ENCODE measurements at places on chromosomes 1 and 21.

DNA sequence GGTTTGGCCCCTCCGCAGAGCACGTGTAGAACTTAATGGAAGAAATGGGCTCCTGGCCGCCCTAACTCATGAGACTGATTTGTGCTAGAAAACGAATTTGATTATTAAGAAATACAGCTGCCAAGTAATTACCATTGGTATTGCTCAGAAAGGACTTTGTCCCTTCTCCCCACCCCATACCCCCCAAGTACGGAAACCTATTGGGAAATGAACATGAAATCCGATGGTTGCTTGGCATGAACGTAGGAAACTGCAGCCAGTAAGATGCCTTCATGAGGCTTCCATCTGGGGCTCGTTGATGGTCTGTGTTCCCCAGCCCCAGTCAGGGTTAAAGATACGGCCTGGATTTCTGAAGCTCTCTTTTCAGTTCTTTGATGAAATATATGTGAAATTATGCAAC lies 21.4 kb downstream of the PER3 start:
- no peak for DNase-seq

DNA sequence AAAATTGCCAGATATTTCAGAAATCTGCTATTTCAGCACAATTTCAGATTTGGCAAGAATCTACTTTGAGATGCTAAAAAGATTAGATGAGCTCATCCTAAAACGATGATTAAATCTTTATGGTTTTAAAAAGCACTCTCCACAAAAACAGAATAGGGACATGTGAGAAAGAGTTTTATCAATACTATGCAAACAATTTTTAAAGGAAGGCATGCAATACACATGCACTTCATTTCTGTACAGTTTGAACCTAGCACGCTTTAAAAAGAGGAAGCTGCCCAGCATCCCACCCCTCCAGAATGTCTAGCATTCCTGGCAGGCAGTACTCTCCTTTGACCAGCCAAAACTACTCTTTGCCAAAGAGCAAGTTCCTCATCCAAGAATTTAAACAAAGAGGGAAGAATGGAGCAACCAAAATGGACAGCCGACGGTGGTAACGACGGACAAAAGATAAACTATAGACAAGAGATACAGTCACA lies 1.3 kb downstream of the ARHGAP29 start:
- DNase-seq, result no peak

DNA sequence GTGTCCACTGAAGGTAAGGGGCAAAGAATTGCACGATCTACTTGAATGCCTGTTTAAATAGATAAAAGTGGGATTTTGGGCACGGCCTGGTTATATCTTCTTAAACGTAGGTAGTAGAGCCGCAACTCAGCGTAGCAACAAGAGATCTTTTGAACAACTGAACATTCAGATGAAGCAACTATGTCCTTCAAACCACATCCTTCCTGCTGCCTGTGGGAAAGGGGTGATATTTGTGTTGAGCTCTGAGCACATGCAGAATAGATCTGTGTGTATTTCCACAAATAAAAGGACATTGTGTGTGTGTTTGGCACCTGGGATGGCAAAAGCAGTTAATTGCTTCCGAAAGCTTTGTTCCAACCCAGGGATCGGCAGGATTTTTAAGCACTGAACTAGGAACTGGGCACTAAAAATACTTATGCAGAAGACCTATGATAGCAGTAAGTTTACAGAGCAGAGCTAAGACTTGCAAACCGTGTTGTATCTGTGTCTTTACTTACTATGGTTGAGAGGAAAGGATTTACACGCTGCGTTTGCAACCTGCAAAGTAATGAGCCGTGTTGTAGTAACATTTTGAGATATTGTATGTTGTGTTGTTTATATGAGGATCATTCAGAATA lies 333.4 kb downstream of the CHRM3 start:
- no peak for DNase-seq

DNA sequence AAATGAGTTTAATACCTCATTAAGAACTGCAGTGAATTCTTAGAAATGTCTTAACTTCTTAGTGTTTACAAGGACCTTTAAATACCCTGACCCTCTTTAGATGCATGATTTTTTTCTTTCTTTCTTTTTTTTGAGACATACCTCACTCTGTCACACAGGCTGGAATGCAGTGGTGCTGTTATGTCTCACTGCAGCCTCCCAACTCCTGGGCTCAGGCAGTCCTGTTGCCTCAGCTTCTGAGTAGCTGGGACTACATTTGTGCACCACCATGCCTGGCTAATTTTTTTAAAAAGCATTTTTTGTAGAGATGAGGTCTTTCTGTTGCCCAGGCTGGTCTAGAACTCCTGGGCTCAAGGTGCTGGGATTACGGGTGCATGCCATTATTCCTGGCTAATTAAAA lies 191.8 kb downstream of the RPS6KC1 start:
- no peak for DNase-seq

GRCh38 chr1:26049531-26050247 lies 3.8 kb upstream of the SLC30A2 start:
- no peak for DNase-seq

GRCh38 chr1:235004840-235005391 lies 123.7 kb downstream of the TOMM20 start:
- no peak for DNase-seq

DNA sequence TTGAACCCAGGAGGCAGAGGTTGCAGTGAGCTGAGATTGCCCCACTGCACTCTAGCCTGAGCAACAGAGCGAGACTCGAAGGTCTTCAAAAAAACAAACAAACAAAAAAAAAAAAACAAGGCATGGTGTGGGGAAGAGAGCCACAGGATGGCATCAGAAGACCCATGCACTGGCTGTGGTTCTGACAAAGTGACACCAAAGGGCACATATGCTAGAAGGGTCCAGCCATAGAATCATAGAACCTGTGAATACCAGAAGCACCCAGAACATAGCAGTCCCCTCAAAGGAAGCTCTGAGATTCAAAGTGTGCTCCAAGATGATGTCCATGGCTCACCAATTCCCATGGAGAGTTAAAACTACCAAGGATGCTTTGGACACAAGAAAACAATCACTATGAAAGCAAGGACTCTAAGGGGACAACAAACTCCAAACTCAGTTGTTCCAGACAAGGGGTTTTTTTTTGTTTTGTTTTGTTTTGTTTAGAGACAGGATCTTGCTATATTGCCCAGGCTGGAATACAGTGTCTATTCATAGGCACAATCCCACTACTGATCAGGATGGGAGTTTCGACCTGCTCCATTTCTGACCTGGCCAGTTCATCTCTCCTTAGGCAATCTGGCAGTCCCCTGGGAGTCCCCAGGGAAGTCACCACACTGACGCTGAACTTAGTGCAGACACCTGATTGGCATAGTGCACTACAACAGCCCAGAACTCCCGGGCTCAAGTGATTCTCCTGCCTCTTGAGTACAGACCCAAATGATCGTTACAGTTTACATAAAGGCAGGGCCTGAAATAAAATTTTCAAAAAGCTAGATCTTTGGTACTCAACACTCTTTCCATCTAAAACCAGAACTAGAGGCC lies 56.4 kb downstream of the TGFBR3 start:
- no peak for DNase-seq

DNA sequence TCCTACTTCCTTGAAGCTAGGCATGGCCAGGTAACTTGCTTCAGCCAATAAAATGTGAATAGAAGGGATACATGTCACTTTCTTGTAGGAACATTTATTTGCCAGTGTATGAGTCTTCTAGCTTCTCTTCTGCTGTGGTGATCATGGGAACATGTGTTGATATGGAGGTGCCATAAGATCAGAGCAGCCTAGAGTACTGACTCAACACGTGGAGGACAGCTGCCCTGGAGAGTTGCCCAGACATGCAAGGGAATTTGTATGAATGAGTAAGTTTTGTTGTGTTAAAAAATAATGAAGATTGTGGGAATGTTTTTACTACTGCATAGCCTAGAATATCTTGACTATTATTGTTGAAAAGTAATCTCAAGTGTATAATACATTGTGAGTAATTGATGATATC lies 502.3 kb downstream of the NUF2 start:
- no peak for DNase-seq

DNA sequence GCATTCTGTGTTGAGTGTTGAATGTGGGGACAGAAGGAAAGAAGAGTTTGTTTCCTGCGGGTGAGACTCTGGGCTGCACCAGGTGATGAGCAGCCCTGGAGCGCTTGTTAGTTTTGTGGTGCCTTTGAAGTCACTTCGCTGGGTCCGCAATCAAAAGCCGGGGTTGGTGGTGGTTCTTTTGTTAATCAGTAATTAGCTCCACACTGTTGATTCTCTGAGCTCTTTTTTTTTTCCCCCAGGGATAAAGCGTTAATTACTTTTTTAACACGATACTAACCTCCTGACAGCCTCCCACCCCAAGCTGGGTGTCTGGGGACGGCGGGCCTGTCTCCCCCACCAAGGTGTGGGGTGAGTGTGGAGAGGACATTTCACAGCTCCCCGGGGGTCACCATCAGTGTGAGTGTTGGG lies 56.6 kb downstream of the AGPAT3 start:
- no peak for DNase-seq

- DNase-seq, result no peak
These were observed 7.8 kb downstream of the ZBTB7B start for GRCh38 chr1:155010211-155010918.

GRCh38 chr1:15402809-15403450 lies 6.8 kb upstream of the EFHD2 start:
- no peak for DNase-seq

- no peak for DNase-seq
These were observed 36.0 kb downstream of the CENPF start for GRCh38 chr1:214638997-214639396.

DNA sequence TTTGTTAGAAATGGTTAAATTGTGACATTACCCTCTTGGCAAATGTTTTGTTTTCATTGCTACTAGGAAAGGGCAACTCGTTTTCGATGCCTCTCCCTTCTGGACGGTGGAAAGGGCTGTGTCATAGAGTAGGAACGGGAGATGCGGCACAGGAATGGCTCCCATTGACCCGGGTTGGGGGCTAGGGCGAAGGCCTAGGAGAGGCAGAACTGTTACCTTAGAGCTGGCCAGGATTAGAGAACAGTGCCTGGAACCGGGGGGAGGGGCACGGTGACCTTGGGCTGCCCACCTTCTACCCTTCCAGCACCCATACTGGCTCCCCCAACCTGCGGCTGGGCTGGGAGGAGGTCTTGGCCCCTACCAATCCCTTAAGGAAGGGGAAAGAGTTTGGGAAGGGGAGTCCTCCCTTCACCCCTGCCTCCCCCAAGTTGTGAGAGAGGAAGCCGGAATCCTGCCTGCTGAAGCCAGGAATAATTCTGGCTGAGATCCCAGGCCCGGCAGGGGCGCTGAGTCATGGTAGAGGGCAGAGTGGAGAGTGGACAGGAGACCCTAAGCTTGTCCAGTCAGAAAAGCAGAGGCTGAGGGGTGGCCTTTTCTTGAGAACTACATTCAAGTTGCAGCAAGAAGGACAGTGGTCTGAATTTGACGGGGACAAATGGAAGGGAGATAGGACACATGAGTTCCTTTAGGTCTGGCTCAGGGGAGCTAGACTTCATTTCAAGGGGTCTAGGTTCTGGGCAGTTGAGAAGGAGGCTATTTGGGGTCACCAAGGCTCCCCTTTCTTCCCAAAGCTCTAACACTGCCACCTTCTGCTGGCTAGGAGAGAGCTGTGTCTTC lies 8.2 kb downstream of the LMNA start:
- DNase-seq, result no peak

GRCh38 chr1:76444773-76445172 lies 370.2 kb downstream of the ST6GALNAC3 start:
- no peak for DNase-seq

- no peak for DNase-seq
These were observed 277.2 kb upstream of the VAMP3 start for GRCh38 chr1:7493711-7494454.

- no peak for DNase-seq
These were observed 17.1 kb upstream of the CAP1 start for GRCh38 chr1:40023379-40023944.

DNA sequence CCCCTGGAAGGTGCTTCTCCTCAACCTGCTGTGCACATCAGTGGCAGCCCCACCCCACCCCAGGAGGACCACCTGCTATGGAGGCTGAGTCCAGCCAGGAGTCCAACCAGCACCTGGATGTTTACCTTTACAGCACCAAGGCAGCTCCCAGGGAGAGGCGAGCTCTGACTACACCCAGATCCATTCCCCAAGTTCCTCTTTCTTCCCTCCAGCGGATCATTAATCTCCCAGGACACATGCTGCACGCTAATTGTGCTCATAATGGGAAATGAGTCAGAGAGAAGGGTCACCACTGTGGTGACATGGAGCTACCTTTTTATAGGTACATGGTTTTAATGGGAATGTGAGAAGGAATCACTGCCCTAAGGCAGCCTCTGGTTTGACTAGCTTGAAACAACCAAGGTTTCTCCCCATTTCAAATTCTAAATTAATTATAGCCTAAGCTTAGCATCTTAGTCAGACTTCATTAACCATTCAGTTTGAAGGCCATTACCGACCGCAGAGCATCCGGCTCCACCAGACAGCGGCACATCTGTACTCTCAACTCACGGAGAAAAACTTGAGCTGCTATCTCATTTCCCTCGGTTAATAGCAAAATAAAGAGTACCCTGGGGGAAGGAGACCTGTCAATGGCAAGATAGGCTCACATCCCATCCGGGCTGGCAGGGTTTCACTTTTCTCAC lies 173.1 kb upstream of the GALNT2 start:
- DNase-seq, result no peak

DNA sequence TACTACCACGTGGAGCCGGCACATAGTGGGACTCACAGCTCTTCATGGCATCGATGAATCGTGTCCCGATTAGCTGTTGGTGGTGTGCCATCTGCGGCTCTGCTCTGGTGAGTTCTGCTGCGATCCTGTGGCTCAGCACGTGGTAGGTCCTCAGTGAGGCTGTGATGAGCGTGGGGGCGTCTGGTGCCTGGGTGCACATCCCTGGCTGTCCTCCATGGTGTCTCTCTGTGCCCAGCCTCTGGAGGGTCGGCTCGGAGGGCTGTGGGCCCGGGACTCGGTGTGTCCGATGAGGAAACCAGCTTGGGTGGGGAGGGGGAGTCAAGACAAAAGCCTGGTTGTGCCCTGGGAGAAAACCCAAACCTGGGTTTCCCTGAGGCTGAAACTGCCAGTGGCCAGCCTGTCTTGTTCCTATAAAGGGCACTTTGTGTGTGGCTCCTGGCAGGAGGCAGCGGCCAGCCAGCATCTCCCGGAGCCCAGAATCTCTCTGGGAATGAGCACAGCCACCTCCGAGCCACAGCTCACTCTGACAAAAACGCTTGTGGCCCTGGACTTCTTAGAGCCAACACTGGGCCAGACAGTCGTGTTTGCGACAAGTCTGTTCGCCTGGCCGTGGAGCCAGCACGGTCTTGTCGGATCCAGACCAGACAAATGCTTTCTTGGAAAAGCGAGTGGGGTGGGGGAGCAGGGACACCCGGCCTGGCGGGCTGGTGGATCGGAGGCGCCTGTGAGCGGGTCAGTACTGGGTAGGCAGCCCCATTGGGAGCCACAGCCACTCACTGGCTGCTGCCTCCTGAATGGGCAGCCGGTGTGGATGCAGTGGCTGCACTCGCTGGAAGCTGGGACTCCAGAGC lies 31.8 kb downstream of the SPSB1 start:
- no peak for DNase-seq

DNA sequence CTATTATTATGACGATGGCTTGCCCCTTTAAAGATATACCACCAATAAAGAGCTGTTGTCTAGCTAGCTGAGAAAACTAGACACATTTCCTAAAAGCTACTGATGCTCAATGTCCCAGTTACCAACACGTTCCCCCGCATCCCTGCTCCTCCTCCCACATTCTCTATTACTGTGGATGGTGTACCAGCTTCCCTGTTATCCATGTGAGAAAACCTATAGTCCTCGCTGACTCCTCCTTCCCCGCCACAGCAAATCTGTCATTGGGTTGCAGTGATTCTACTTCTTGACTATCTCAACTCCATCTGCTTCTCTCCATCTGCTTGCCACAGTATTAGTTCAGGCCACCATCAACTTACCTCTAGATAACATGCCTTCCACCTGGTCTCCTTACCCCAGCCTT lies 337.5 kb downstream of the KCNH1 start:
- DNase-seq, result no peak
